ENCODE measurements at places on chromosomes 4 and X.
A peak's percentile ranks its signal among the peaks of the same experiment; 100 is the strongest.

DNA sequence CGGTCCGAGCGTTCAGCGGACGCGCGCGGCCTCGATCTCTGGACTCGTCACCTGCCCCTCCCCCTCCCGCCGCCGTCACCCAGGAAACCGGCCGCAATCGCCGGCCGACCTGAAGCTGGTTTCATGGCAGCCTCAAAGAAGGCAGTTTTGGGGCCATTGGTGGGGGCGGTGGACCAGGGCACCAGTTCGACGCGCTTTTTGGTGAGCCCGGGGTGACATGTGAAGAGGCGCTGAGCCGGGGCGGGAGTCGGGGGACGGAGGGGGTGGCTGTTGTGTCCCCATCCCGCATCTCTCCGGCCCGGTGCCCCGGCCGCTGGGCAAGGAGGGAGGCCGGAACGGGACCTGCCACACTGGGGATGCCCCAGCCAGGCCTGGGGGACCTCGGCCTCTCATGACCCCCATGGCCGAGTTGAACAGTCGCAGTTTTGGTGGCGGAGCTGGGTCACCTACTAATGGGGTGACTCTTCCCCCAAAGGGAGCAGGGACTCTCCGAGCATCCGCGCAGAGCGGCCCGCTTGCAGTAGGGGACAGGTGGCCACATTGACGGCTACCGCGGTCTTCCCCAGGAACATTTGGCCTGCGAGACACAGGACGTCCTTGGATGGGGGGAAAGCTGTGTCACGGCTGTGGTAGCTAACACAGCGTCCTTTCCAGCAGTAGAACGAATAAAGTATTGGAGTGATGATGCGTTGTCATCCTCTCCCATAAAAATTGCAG is at the start of gene GK:
Gene GK (plus strand): TSS at position 9 of the 717 bp plus-strand sequence. CDS start 115 bp downstream, at position 124.
- DNase-seq: no peak

GRCh38 chr4:26207631-26208030 is 113.2 kb upstream of the RBPJ start:
- DNase-seq: no peak

GRCh38 chrX:111035991-111036390 is 60.0 kb upstream of the PAK3 start:
- no peak for DNase-seq

GRCh38 chr4:5921981-5922380 is 29.1 kb upstream of the CRMP1 start:
- DNase-seq: no peak

DNA sequence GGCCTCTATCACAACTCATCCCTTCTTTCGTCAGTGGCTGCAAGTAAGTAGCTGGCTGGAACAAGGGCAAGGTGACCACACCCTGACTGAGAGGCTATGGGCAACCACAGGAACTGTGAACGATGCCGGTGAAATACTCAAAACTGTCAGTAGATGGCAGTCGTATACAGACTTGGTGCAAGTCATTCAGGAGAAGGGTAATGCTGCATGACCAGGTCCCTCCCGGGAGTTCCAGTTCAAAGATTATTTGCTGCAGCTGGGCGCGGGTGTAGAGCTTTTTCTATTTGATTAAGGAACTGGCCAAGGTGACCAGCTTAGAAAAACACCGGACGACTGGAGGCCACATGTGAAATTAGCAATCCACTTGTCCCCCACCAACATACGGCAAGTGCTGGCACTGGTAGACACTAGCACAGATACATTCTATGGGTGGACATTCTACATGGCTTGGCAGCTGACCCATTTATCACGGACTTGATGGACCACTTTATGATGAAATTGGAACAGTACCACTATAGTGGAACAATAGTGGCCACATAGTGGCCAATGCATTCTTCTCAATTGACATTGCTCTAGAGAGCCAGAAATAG is 726.6 kb downstream of the TRAM1L1 start:
- peak; percentile 1 for DNase-seq

- no peak for DNase-seq
Observed at GRCh38 chr4:111480510-111480909, 664.7 kb upstream of the FAM241A start.

- DNase-seq: no peak
Observed at GRCh38 chrX:1741816-1742394, 127.0 kb downstream of the ASMT start.

DNA sequence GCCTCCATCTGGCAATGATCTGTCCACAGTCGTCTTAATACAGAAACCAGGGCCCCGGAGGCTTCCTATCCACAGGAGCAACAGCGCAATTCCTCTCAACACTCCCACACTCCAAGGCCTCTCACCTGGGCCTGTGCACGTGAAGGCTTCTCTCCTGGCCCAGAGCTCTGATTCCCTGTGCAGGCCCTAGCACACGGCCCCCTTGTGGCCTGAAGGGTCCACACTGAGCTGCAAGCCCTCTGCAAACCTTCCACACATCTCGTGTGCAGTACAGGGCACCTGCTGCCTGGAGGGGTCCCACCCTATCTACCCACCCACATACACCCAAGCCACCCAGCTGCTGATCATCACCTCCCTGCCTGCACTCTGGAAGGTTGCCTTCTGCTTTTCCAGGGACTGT is 150.1 kb upstream of the NUDT10 start:
- no peak for DNase-seq

DNA sequence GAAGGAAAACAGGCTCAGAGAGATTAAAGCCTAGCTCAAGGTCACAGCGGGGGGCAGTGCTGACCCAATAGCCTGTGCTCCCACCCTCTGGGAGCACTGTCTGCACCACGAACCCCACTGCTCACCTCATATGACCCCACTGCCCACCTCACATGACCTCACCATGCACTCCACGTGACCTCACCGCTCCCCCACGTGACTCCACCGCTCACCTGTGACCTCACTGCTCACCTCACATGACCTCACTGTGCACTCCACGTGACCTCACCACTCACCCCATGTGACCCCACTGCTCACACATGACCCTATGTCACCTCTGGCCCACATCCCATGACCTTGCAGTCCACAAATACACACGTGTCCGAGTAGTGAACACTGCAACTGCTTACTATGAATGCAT is 55.4 kb downstream of the ACOX3 start:
- no peak for DNase-seq

GRCh38 chr4:102694791-102695190 is 66.0 kb downstream of the MANBA start:
- DNase-seq: no peak

DNA sequence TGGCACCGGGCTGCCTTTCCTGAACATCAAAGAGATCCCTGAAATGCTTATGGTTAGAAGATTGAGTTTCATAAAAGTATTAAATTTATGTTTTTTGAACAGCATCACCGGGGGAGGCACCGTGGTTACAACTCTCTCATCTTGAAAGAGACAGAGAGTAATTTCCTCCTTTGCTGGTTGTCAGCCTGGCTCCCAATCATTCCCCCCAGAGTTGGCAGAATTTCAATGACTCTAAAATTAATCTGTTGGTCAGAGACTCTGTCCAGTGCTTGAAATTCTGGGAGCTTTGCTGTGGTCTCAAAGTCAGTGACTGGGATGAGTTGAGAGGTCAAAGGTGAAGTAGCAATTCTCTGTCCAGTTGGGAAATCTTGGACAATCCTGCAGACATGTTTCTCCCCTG is 135.9 kb downstream of the RAB28 start:
- DNase-seq: no peak

- DNase-seq: no peak
Observed at GRCh38 chrX:72392042-72392441, 86.3 kb upstream of the CITED1 start.

- DNase-seq: no peak
Observed at GRCh38 chr4:3184725-3185124, 64.2 kb upstream of the MSANTD1 start.

DNA sequence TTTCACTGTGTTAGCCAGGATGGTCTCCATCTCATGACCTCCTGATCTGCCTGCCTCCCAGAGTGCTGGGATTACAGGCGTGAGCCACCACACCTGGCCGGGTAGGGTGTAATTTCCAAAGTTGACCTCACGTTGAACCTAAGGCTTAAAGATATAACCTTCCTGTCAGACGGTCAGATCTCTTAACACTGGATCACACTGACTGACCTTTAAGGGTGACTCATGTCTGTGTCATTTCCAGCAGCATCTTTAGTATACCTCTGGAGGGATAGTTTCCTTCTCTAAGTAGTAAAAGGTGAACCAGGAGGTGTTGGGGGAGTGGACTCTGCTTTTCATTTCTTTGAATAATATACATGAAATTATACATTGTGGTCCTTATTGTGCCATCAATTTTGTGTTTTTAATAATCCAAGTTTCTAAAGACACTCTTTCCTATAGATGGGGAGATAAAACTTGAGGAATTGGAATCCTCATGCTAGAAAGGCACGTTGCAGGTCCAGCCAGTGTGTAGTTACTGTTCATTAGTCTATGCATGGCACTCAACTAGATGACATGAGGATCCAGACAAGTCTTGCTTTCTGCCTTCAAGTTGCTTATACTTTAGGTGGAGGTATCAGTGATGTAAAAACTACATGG is 45.7 kb downstream of the ARHGAP10 start:
- no peak for DNase-seq

GRCh38 chr4:184000457-184001396 is 95.6 kb downstream of the STOX2 start:
- no peak for DNase-seq

DNA sequence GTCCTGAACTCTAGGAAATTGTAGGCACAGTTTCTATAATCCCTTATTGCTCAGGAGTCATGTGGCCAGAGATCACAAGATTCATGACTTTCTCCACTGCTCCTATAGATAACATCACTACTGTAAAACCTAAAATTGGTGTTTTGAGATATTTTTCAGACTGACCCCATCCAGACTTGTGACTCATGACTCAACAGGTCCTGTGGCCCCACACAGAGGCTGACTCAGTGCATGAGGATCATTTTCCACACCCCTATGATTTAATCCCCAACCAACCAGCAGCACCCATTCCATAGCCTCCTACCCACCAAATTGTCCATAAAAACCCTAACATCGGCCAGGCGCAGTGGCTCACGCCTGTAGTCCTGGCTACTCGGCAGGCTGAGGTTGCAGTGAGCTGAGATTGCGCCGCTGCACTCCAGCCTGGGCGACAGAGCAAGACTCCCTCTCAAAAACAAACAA is 13.2 kb upstream of the XIAP start:
- DNase-seq: no peak

DNA sequence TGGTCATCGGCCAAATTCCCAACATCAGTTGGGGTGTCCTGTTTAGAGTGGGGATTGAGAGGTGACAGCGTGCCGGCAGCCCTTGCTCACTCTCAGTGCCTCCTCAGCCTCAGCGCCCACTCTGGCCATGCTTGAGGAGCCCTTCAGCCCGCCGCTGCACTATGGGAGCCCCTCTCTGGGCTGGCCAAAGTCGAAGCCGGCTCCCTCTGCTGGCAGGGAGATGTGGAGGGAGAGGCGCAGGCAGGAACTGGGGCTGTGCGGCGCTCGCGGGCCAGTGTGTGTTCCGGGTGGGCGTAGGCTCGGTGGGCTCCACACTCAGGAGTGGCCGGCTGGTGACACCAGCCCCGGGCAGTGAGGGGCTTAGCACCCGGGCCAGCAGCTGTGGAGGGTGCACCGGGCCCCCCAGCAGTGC is 7.1 kb upstream of the CENPU start:
- DNase-seq: no peak

DNA sequence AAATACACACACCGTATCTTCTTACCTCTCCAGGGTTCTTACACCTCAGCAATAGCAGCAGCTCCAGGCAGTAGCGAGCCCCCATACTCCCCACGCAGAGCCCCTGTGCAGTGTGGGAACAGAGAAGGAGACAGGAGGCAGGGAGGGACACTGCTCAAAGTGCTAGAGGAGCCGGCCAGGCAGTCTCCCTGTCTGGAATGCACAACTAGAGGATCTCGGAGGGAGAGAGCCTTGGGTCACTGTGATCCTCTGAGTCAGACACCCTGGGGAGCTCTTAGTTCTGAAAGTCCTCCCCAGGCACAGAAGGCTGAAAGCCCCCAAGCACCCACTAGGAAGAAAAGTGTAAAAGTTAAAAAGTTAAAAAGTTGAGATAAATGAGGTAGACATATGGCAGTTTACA is 16.0 kb downstream of the AMELX start:
- DNase-seq: no peak

- no peak for DNase-seq
Observed at GRCh38 chrX:100829730-100830129, 9.5 kb downstream of the CSTF2 start.

DNA sequence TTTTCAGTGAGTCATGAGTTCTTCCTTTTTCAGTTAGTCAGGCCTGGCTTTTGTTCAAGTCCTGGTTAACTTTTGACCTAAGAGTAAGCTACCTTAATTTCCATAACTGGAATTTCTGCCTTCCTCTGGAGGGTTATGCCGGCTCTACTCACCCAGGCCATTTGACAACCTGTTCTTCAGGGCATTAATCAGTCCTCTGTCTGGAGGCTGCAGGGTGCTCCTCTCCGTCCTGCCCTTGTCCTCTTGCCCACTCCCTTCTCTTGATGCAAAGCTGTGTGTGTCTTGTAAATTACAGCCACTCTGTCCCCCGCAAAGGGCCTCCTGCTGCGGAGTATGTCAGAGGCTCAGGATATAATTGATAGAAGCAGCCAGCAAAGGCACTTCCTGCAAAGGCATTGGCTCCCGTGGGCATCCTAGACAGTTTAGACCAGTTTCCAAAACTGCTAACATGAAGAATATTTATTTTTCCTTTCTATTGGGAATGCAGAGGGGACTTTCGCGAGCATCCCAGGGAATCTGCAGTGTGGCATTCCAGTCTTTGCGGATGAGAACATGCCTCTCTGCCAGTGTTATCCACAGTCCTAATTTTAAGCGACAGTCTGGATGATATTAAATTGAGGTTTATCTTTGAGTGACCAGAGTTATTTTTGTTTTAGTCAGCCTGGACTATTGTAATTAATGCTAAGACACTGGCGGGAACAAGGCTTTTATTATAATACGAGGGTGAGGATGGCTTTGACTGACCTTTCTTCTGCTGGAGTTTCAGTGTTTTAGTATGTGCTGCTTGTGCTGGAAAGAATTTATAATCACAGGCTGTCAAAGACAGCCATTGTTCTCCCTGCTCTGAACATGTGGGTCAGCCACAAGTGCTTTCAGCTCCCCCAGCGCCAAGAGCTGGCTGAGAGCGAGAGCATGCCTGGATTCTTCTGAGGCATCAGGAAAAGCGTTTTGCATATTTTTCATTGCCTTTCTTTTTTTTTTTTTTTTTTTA is 74.2 kb downstream of the LIMCH1 start:
- DNase-seq: no peak

DNA sequence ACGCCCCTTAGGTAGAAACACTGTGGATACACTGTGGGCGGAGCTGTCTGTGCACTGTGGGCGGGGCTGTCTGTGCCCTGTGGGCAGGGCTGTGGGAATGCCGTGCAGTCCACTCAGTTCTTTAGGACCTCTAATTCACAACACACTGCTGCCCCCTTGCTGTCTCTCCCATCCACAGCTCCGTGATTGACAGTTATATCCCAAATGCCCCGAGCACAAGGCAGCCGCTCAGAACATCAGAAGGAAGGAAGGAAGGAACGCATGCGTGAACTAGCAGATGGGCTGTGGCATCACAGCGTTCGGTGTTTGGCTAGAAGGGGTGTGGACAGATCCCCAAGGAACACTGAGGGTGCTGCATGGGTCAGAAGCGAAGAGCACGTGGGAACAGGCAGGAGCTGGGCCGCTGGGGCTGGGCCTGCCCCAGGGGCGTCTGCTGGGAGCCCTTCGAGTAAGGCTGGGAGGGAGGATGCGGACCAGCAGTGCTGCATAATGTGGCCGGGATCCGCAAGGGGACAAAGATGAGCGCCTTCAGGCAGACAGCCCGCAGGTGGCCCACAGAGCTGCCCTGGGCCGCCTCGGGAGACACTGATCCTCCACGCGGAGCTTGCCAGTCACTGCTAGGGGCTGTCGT is 29.8 kb downstream of the ACOX3 start:
- peak; percentile 77 for DNase-seq

- no peak for DNase-seq
Observed at GRCh38 chr4:9602389-9602914, 158.2 kb downstream of the DEFB131A start.

GRCh38 chr4:184498598-184498997 is 24.2 kb upstream of the IRF2 start:
- DNase-seq: no peak

Measured in NCI-H2171 (cell line).